PC-3 (cell line): ENCODE measurements at places on chromosomes 11 and 22. TPM values are rescaled to one million over a fixed set of nuclear protein-coding genes. Genes with fewer than 3 reads are reported as not detected.

DNA sequence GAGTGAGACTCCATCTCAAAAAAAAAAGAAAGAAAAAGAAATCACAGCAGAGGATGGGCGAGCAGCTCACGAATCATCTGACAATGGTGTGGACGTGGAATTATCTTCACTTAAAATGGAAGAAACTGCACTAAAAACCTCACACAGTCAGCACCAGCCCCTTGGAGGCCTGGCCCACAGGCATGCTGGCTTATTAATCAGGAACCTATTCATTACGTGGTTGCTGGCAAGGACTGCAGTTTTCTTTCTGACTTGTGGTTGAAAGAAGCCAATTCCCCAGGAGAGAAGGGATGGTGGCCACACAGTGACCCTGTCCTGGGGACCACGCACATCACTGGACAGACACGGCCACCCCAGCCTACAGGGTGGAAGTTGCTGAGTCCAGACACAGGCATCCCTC lies 401.1 kb downstream of the CTTN start:
- no peaks in the 10 kb centered on the region for H3K4me1 ChIP-seq
- H3K4me3 ChIP-seq = no peak overlapping the region
- H3K27ac ChIP-seq = no peak overlapping the region
- peaks cover 2% of the 10 kb centered on the region; the same call in 1 of the 2 replicates for H3K36me3 ChIP-seq
- peak; percentile 16 for DNase-seq
- no peaks in the 10 kb centered on the region for H3K27me3 ChIP-seq

Gene PRMT3
- 43.7 and 50.3 TPM in 2 replicates for total RNA-seq

Gene SYT7
- total RNA-seq = 21.5 and 23.2 TPM in 2 replicates

- DNase-seq = peak; percentile 43
- H3K27ac ChIP-seq = no peak overlapping the region
- no peaks in the 10 kb centered on the region for H3K4me1 ChIP-seq
- no peak overlapping the region for H3K4me3 ChIP-seq
These were observed 8.7 kb upstream of the DAGLA start for GRCh38 chr11:61671527-61671926.

GRCh38 chr11:109733245-109733644 lies 311.3 kb downstream of the C11orf87 start:
- peaks cover 11% of the 10 kb centered on the region; the same call in 1 of the 2 replicates for H3K4me1 ChIP-seq
- DNase-seq = peak; percentile 62
- 0 out of 2 replicates have a peak, but pooled peaks cover 4% of the 10 kb centered on the region for H3K27me3 ChIP-seq
- no peak overlapping the region for H3K4me3 ChIP-seq

Gene KCNJ11
- total RNA-seq = 0.98 and 1.8 TPM in 2 replicates

DNA sequence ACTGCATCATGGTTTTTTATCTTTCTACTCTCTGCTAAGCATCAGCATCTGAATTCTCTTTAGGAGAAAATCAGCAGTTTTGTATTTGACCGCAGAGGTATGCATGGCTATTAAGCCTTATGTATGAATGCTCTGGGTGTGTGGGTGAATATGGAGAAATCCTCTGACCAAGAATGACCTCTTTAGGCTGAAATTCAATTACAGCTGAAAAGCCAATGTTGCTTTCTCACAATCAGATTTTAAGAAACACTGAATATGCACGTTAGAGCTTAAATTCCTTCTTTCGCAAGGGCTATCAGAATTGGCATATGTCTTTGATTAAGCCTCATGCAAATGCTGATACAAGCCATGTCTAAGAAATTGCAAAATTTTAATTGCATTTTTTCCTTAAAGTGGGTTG lies 43.2 kb downstream of the ARHGAP42 start:
- no peaks in the 10 kb centered on the region for H3K27me3 ChIP-seq
- H3K4me1 ChIP-seq = no peaks in the 10 kb centered on the region
- H3K27ac ChIP-seq = no peak overlapping the region
- no peak for DNase-seq

- peaks cover 25% of the 10 kb centered on the region for H3K27me3 ChIP-seq
- DNase-seq = no peak
- no peaks in the 10 kb centered on the region for H3K36me3 ChIP-seq
- H3K27ac ChIP-seq = no peak overlapping the region
- no peak overlapping the region for H3K4me3 ChIP-seq
These were observed 101.8 kb downstream of the KIRREL3 start for GRCh38 chr11:126898802-126899201.

DNA sequence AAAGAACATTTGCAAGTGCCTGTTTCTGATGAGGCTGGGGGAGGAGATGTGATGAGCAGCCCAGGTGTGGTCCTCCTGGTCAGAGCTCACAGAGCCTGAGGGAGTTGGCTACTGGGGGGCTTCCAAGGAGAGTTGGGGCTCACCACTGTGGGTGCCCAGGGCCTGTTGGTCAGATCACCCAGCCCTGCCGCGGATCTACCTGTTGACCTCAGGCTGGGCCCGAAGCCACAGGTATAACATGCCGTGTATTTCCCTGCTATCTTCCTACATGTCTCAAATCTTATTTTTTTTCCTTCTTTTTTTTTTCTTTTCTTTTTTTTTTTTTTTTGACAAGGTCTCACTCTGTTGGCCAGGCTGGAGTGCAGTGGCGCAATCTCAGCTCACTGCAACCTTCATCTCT lies 199.7 kb upstream of the TBCEL start:
- peaks cover 74% of the 10 kb centered on the region for H3K27me3 ChIP-seq
- H3K4me1 ChIP-seq = no peaks in the 10 kb centered on the region
- no peak overlapping the region for H3K4me3 ChIP-seq
- H3K27ac ChIP-seq = no peak overlapping the region

DNA sequence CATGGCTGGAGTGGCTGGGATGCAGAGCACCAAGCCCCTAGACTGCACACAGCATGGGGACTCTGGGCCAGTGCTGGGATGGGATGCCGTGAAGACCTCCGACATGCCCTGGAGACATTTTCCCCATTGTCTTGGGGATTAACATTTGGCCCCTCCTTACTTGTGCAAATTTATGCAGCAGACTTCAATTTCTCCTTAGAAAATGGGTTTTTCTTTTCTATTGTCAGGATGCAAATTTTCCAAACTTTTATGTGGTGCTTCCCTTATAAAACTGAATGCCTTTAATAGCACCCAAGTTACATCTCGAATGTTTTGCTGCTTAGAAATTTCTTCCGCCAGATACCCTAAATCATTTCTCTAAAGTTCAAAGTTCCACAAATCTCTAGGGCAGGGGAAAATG lies 29.2 kb downstream of the RSF1 start:
- no peaks in the 10 kb centered on the region for H3K4me1 ChIP-seq
- no peak overlapping the region for H3K4me3 ChIP-seq
- DNase-seq = no peak
- H3K27ac ChIP-seq = no peak overlapping the region
- no peaks in the 10 kb centered on the region for H3K27me3 ChIP-seq

Gene MUC6
- total RNA-seq = 0.18 and 0.23 TPM in 2 replicates

- peaks cover 87% of the 10 kb centered on the region for H3K27me3 ChIP-seq
- H3K36me3 ChIP-seq = no peaks in the 10 kb centered on the region
- H3K4me3 ChIP-seq = no peak overlapping the region
- DNase-seq = no peak
- H3K4me1 ChIP-seq = no peaks in the 10 kb centered on the region
These were observed 72.7 kb upstream of the TTC12 start for GRCh38 chr11:113241636-113242054.

Gene FAM111B
- 22.5 and 26.7 TPM in 2 replicates for total RNA-seq

Gene XKR3
- not detected in 2 replicates for total RNA-seq

- H3K27ac ChIP-seq = no peak overlapping the region
- peaks cover 28% of the 10 kb centered on the region for H3K27me3 ChIP-seq
- H3K36me3 ChIP-seq = no peaks in the 10 kb centered on the region
- no peaks in the 10 kb centered on the region for H3K4me1 ChIP-seq
These were observed 230.2 kb downstream of the NTM start for GRCh38 chr11:131600628-131601027.

DNA sequence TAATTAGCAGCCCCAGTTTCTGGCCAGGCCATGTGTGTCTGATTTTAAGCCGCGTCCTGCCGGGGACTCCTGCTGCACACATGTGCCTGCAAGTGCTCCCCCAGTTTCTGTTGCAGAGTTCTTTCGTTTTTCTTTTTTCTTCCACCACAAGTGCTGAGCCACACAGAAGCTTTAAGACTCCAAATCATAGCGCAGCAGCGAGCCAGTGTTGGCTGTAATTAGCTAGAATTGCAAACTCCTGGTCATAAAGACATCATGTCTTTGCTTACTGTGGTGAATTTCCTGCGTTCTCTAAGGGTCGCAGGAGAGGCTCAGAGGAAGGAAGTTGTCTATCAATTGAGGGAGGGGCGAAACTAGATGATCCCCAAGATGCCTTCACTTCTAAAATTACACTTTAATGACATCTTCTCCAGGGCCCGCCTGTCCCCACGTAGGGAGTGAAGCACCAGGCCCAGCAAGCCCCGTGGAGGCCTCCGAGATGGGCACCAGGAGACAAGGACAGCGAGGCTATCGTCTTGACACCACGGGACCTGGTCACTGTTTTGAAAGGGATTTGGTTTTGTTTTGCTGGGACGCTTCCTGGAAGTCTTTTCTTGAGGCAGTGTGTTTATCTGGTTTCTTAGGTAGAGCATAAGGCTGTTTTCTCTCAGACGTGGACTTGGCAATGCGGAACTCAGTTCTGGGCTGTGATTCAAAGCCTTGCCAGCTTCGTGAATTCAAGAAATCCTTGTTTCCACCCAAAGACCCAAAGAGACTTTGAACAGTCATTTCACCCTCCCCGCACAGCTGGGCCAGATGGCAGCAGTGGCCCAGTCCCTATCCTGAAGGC lies 71.8 kb downstream of the UBASH3B start:
- no peak for DNase-seq
- no peak overlapping the region for H3K4me3 ChIP-seq
- H3K36me3 ChIP-seq = no peaks in the 10 kb centered on the region
- no peaks in the 10 kb centered on the region for H3K27me3 ChIP-seq

Gene SIPA1
- 113 and 161 TPM in 2 replicates for total RNA-seq

DNA sequence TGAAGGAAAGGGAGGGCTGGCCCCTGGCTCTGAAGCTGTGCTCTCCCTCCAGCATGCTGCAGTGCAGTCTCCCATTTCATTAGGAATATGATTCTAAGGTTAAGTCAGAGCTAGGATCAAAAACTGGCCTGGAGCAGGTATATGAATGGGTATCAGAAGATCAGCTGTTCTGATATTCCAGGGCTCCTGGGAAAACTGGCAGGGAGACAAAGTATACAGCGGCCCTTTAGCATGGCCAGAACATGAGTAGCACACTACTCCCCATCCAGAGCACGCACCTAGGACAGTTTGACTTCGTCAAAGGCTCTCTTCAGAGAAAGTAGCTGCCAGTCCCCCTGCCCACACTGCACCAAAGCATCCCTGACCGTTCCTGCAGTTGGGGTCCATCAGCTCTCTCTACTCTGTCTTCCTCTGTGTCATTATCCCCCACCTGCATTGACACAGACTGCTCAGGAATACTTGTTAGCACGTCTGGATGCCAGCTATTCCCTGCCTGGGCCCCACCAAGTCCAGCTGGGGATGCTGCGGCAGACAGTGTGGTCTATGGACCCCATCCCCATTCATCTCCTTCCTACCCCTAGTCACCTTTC lies 4.0 kb upstream of the FCHSD2 start:
- peaks cover 7% of the 10 kb centered on the region; the same call in 1 of the 2 replicates for H3K4me1 ChIP-seq
- H3K4me3 ChIP-seq = no peak overlapping the region
- H3K27ac ChIP-seq = no peak overlapping the region
- no peak for DNase-seq

Gene E2F8
- 11.9 and 12.3 TPM in 2 replicates for total RNA-seq

DNA sequence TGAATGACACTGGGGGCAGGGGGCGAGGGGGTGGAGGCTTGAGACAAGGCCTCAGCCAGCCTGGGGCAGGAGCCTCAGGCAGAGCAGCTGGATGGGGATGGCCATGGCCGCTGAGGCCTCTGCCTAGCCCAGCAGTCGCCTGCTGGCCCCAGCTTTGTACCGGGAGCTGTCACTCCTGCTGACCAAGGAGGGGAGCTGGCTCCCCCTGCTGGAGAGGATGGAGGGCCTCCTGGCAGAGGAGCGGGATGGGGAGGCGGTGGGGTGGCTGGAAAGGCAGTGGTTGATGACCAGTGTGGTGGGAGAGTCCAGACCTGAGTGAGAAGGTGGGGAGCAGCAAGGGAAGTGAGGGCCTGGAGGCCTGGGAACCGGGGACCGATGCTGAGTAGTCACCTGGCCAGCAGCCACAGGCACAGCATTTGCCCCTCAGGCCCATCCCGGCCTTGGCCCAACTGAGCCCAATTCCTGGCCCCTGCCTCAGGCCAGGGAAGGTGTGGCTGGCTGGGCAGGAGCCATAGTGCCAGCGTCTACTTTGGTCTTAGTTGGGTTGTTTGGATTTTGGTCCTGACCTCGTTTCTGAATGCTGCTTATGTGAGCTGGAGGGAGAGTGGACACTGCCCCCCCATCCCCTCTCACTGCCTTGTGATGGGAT lies 6.0 kb upstream of the SUSD2 start:
- H3K27me3 ChIP-seq = no peaks in the 10 kb centered on the region
- no peak overlapping the region for H3K4me3 ChIP-seq
- peak; percentile 67 for DNase-seq
- no peak overlapping the region for H3K27ac ChIP-seq
- no peaks in the 10 kb centered on the region for H3K4me1 ChIP-seq
- no peaks in the 10 kb centered on the region for H3K36me3 ChIP-seq

DNA sequence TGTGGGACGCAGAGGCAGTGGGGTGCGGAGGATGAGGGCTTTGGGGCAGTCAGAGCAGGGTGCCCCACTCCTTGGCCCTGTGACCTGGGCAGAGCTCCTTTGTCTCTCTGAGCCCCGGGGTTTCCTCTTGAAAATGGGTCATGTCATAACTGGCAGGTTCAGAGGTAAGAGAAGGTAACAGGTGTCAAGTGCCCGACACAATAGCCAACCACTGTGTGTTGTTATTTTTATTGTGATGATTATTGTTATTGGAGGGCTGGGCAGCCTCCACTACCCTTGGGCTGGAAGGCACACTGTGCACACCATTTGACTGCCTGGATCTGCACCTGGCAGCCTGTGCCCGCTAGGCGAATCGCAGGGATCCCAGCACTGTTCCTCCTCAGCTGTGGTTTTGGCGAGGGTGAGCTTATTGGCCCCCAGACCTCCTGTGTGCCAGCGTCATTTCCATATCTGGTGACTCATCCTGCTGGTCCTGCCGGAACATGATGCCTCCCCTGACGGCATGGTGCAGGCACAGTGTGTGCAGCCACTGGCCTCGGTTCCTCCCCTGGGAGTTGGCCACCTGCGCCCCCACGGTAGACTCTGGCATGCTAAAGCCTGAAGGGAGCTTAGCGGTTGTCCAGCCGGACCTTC lies 15.4 kb upstream of the SOX10 start:
- H3K27me3 ChIP-seq = no peaks in the 10 kb centered on the region
- H3K27ac ChIP-seq = peak overlapping the region; percentile 67
- H3K4me3 ChIP-seq = peak overlapping the region; percentile 30; the same call in 1 of the 2 replicates
- H3K4me1 ChIP-seq = peaks cover 14% of the 10 kb centered on the region

GRCh38 chr11:62727872-62728170 lies 465 bp upstream of the TTC9C start:
- peaks cover 9% of the 10 kb centered on the region for H3K4me1 ChIP-seq
- peak; percentile 99 for DNase-seq
- H3K27ac ChIP-seq = peak overlapping the region; percentile 90
- peaks cover 18% of the 10 kb centered on the region for H3K36me3 ChIP-seq
- peak overlapping the region; percentile 91 for H3K4me3 ChIP-seq

Gene INSC
- total RNA-seq = not detected in 2 replicates

Gene CCDC179
- total RNA-seq = not detected in 2 replicates

GRCh38 chr11:36361901-36362391 lies 65.9 kb downstream of the PRR5L start:
- no peaks in the 10 kb centered on the region for H3K27me3 ChIP-seq
- H3K36me3 ChIP-seq = no peaks in the 10 kb centered on the region
- peaks cover 33% of the 10 kb centered on the region for H3K4me1 ChIP-seq
- H3K4me3 ChIP-seq = peak overlapping the region; percentile 11; the same call in 1 of the 2 replicates
- H3K27ac ChIP-seq = peak overlapping the region; percentile 6; the same call in 1 of the 2 replicates
